Naive thymus-derived CD4-positive, alpha-beta T cell (primary cell): ENCODE measurements at places on chromosomes 5 and 9. TPM values are rescaled to one million over a fixed set of nuclear protein-coding genes. Genes with fewer than 3 reads are reported as not detected.

Gene IQGAP2
- 69.1 TPM for total RNA-seq

Gene TRMT10B
- total RNA-seq = 28.9 TPM

Gene STXBP1
- 13.5 TPM for total RNA-seq

- no peak for DNase-seq
These were observed 62.7 kb downstream of the NDFIP1 start for GRCh38 chr5:142171270-142171669.

GRCh38 chr9:109498195-109499092 is at the start of gene PTPN3:
TSS of gene PTPN3 (minus strand) at chr9:109498307. CDS start at chr9:109463434, 34,873 bp downstream.
- DNase-seq = no peak

- no peak for DNase-seq
These were observed 9.6 kb downstream of the FBXO38 start for GRCh38 chr5:148393390-148393741.

DNA sequence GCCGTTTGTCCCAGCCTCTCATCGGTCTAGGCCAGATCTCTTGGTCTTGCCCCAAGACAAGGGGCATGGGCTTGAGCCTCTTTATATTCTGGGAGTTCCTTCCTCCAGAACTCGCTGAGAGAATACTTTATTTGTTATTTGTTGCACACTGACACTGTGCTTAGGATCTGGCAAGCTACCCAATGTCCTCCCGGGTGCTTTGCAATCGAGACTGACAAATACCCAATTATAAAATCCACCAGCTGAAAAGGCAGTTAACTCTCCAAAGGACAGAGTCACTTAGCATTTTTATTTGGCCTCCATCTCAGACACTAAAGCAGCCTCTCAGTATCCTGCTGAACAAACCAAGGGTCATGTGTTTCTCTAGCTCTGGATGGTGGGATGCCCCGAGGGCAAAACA is 500.2 kb upstream of the DAP start:
- DNase-seq = no peak

- no peak for DNase-seq
These were observed 81.9 kb downstream of the MED27 start for GRCh38 chr9:131997779-131998178.

GRCh38 chr5:97192580-97193354 is 9.7 kb upstream of the RIOK2 start:
- no peak for DNase-seq

- DNase-seq = no peak
These were observed 241.1 kb upstream of the IRX4 start for GRCh38 chr5:2123874-2124273.

GRCh38 chr9:121185178-121185745 is 16.4 kb downstream of the RAB14 start:
- DNase-seq = no peak

DNA sequence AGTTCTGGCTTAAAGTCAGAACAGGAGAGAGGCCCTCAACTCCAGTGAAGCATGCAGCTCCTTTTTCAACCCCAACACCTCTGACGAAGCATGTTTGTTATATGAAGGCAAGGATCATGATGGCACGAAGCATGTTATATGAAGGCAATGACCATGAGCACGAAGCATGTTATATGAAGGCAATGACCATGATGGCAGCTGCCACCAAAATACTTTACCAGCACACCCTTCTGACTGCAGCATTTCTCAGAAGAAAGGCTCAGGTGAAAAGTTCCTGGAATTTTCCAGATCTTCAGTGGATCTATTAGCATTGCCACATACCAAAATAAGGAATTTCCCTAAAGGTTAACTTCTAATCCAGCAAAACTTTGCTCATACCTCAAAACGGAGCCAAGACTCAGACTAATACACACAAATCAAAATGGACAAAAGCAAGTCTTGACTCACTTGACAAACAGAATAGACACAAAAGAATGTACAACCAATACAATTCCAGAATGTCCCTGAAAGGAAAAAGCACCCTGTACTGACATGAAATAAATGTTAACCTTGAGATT is 217.4 kb downstream of the FANCC start:
- no peak for DNase-seq

DNA sequence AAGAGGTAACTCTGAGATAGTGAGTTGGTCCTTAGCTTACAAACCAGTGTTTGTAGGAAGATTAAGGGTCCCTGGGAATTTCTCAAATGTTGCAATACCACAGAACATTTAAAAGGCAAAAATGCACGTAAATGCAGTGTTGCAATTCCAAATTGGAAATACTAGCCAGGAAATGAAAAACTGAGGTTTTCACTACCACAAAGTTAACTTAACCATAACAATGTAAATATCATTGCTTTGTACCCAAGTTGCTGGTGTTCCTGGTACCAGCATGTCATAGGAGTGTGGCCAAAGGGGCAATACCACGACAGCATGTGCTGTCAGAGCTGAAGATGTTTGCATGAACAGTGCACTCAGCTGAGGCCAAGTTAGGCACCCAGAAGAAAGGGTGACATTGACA is 382.9 kb downstream of the GLIS3 start:
- DNase-seq = no peak

DNA sequence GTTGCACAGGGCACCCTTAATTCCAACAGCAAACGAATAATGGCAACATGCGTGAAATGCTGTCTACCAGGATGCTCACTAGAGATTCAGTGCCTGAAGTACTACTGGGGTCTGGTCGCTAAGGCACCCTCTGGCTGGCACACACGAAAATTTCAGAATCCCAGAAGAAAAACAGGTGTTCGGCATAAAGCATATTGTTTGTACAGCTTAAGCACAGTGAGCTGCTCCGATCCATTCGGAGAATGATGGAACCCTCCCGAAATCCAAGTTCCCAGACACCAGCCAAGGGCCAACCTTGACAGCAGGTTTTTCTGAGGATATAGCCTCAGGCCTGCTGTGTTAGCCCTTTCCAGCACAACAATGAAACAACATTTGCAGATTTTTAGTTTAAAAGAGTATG is 61.4 kb upstream of the ALDH1B1 start:
- DNase-seq = no peak

- no peak for DNase-seq
These were observed 202.8 kb downstream of the CCDC171 start for GRCh38 chr9:15755660-15756059.
